ENCODE measurements at places on chromosomes 12 and 14. TPM values are rescaled to one million over a fixed set of nuclear protein-coding genes. Genes with fewer than 3 reads are reported as not detected.

GRCh38 chr12:3186546-3187215 lies 109.5 kb downstream of the TSPAN9 start:
- DNase-seq: no peak

DNA sequence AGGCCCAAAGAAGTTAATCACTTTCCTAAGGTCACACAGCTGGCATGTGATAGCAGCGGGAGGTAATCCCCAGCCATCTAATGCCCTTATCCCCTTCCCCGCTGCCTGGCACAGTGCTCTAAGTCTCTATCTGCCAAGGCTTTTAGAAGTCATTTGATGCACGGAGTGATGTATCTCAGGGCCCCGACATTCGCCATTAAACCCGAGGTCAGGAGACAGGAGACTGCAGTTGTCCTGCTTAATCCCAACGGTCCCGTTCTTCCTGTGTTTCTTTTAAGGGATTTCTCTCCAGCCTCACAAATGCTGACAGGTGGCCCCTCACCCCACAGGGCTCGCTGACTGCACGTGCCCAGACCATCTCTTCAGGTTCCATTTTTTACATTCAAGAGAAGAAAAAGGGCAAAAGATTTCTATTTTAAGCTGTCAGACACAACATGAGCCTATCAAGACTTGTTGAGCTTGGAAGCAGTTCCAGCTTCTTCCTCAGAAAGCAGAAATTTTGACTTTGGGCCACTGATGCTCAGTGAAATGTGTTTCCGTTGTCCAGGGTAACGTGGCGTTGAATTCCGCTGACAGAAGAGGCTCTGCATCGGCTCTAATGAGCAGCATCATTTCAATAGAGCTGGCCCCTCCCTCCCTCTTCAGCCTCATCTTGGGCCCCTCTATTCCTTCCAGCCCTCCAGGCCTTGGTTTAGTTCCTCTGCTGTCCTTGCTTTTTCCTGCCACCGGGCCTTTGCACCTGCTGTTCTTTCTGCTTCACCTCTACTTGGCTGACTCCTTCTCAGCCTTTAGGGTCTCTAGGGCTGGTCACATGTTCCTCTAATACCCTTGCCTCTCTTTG lies 171.5 kb downstream of the CHST11 start:
- no peak for DNase-seq

- DNase-seq: no peak
Measured at GRCh38 chr14:68934066-68934465, 45.0 kb downstream of the ACTN1 start.

- DNase-seq: no peak
Measured at GRCh38 chr14:104873380-104874055, 8.4 kb downstream of the CEP170B start.

DNA sequence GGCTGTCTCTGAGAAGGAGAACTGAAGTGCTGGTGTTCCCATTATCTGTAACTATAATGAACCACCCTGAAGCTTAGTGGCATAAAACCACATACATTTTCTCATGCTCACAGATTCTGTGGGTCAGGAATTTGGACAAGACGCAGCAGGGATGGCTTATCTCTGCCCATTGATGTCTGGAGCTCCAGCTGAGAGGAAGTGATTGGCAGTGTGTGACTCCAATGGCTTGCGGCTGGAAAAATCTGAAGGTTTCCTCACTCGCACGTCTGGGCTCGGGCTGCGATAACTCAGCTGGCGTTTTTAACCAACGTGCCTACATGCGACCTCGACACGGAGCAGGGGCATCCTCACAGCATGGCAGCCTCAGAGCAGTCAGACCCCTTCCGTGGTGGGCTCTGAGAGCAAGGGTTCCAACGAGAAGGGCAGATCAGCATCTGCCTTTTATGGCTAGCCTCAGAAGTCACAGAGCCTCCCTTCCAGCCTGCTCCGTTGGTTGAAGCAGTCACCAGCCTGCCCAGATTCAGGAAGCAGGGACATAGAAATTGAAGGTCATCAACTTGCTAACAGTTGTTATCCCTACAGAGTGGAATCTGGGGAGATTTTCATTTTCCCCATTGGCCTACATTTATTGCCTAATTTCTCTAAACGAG lies 143.3 kb upstream of the BCL2L14 start:
- no peak for DNase-seq

The MGAT4C gene
- not detected for total RNA-seq

The PHETA1 gene
- total RNA-seq: 1.5 TPM

The RPGRIP1 gene
- not detected for total RNA-seq

The PRPH gene
- not detected for total RNA-seq

Measured in activated naive CD4-positive, alpha-beta T cell treated with anti-CD3 and anti-CD28 coated beads, Interleukin-2, amount 50 U/mL, for 72 hours (primary cell).